ENCODE measurements at places on chromosomes 4 and X. TPM values are rescaled to one million over a fixed set of nuclear protein-coding genes. Genes with fewer than 3 reads are reported as not detected.

DNA sequence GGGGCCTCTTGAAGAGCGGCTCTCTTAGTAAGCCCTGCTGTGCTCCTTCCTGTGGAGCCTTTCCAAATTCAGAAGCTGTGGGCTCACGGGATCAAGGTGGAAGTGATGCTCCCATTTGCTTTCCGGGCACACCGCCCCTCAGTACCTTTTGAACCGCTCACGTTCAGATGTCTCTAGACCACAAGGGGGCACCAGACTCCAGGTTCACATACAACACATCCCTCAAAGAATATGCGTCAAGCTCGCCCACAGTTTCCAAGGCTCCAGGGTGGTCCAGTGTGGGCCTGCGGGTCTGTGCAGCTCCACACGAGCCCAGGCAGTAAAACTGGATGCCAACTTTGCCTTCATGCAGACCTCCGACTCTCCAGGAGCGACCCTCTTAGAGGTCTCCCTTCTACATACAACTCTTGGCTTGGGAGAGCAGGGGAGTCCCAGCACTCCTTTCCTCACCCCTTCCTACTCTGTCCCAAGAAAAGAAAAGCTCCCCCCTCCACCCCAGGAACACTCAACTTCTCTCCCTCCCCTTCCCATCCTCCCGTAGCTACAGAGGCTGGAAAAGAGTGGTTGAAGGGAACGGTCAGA is 11.0 kb downstream of the SUPT20HL1 start:
- no peaks in the 10 kb centered on the region for H3K36me3 ChIP-seq
- peaks cover 20% of the 10 kb centered on the region for H3K27me3 ChIP-seq
- peaks cover 9% of the 10 kb centered on the region for H3K4me1 ChIP-seq

GRCh38 chr4:65973186-65973585 is 302.9 kb upstream of the EPHA5 start:
- peak; percentile 13 for DNase-seq
- no peaks in the 10 kb centered on the region for H3K27me3 ChIP-seq
- no peak overlapping the region for H3K4me3 ChIP-seq

DNA sequence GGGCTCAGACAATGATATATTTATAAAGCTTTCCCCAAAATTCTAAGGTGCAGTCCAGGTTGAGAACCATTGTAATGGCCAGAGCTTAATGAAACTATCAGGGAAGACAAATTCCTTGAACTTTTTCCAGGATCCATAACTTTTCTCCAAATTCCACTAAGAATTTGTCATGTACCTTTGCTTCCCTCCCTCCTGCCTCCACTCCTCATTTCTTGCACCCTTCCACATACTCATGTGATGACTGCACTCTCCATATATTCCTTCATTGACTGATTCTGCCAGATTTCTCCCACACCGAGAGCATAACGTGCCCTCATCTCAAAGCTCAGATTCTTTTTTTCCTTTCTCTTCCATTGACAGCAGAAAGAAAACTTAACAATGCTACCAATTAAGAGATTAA is 20.9 kb upstream of the AMELX start:
- H3K27me3 ChIP-seq: no peaks in the 10 kb centered on the region
- H3K36me3 ChIP-seq: no peaks in the 10 kb centered on the region
- H3K27ac ChIP-seq: no peak overlapping the region
- DNase-seq: no peak
- no peak overlapping the region for H3K4me3 ChIP-seq

DNA sequence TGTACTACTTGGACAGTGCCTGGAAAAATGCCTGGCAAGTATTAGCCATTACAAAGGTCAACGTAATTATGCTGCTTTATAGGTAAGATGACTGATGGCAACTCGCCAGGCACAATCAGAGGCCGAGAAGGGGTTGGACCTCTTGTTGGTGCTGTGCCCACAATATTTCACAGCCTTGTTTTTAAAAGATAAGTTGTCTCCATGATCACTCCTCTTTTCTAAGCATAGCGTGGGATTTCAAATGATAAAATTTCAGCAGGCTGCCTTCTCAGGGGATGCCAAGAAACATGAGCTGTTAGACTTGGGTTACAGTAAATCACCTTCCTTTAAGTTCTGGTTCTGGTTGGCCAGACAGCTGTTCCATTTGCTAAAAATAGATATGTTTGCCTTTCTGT is 26.9 kb downstream of the HOPX start:
- H3K27ac ChIP-seq: no peak overlapping the region
- H3K36me3 ChIP-seq: no peaks in the 10 kb centered on the region
- peaks cover 61% of the 10 kb centered on the region for H3K27me3 ChIP-seq
- no peak overlapping the region for H3K4me3 ChIP-seq

The RIPPLY1 gene
- total RNA-seq: not detected

- H3K4me3 ChIP-seq: no peak overlapping the region
- no peaks in the 10 kb centered on the region for H3K36me3 ChIP-seq
- DNase-seq: no peak
- no peak overlapping the region for H3K27ac ChIP-seq
These were observed 999.9 kb downstream of the GLUD2 start for GRCh38 chrX:122047261-122047660.

GRCh38 chrX:19761554-19762295 is 125.7 kb downstream of the SH3KBP1 start:
- no peaks in the 10 kb centered on the region for H3K27me3 ChIP-seq
- no peaks in the 10 kb centered on the region for H3K4me1 ChIP-seq
- no peak overlapping the region for H3K27ac ChIP-seq
- no peak for DNase-seq

GRCh38 chr4:6437826-6438238 is 34.6 kb downstream of the PPP2R2C start:
- H3K36me3 ChIP-seq: no peaks in the 10 kb centered on the region
- no peak for DNase-seq
- no peaks in the 10 kb centered on the region for H3K27me3 ChIP-seq
- no peaks in the 10 kb centered on the region for H3K4me1 ChIP-seq
- no peak overlapping the region for H3K4me3 ChIP-seq

The IL21 gene
- not detected for total RNA-seq

The MAGEB1 gene
- not detected for total RNA-seq

DNA sequence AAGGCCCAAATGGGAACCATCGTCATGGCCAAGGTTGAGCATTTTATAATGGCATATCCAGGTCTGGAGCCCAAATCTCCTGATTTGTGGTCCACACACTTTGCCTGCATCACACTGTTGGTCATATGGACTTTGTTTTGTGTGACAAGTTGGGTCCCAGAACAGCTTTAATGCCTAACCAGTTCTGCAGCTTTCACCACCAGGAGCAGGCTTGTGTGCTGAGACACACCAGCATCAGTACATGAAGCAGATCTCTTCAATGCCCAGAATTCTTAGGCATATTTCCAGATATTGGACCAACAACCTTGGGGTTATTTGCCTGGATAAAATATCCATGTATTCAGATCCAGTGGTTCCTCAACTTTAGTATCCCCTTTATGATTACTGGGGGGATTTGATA is 371.3 kb downstream of the FBXW7 start:
- no peaks in the 10 kb centered on the region for H3K36me3 ChIP-seq
- H3K4me3 ChIP-seq: no peak overlapping the region
- H3K27ac ChIP-seq: no peak overlapping the region

The CWH43 gene
- total RNA-seq: not detected

Measured in neural progenitor cell (in vitro differentiated cells).